ENCODE measurements at places on chromosomes 2 and 18.

DNA sequence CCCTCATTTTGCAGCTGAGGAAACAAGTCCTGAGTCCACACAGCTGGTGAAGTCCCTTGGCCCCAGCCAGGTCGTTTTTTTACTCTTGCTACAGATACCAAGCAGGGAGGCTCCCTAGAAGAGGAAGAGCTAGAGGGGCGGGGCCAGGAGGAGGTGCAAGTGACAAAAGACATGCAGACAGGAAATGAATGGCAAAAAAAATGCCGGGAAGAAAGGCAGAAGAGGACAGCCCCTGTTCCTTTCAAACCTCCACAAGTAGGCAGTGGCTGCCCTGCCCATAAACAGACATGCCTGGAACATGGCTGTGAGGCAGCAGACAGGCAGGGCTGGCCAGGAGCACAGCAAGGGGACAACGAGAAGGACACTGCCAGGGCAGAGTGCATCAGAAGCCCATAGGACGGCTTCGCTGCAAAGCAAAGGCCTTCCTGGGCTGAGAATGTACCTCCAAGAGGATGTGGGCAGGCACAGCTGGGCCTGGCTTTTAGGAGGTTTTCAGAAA is 108.7 kb downstream of the ZBTB7C start:
- no peak for DNase-seq

DNA sequence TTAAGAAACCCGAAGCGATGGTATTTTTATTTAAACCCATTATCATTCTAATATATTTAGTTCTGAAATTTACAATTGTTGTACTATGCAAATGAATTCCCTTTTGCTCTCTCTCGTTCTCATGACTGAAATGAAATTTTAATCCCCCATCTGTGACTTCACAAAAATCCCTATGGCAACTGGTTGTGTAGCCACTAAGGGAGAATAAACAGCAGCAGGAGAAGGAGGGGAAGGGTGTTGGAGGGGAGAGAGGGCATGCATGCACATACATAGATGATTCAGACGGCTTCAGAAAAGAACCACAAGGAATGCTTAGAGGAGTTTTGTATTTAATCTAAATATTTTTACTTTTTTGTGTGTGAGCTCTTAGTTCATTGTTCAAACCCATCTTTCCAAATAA is 36.8 kb downstream of the CPS1 start:
- no peak for DNase-seq

GRCh38 chr18:43078478-43079092 is 36.9 kb downstream of the RIT2 start:
- DNase-seq: no peak

GRCh38 chr2:121570036-121570666 is 39.5 kb downstream of the RNU4ATAC start:
- no peak for DNase-seq

DNA sequence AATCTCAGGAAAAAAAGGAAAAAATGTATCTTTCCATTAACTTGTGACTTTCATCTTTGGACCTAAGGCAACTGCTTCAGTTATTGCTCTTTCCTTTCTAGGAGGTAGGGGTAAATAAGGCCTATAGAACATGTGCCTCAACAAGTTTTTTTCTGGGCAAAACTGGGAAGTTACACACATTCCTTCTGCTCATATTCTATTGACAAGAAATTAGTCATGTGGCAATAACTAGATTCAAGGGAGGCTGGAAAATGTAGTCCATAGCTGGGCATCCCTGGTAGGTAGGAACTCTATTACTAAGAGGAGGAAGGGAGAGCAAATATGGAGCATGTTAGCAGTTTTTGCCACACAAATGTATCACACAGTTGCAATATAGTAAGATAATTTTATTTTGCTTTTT is 37.7 kb upstream of the NEMP2 start:
- DNase-seq: no peak

DNA sequence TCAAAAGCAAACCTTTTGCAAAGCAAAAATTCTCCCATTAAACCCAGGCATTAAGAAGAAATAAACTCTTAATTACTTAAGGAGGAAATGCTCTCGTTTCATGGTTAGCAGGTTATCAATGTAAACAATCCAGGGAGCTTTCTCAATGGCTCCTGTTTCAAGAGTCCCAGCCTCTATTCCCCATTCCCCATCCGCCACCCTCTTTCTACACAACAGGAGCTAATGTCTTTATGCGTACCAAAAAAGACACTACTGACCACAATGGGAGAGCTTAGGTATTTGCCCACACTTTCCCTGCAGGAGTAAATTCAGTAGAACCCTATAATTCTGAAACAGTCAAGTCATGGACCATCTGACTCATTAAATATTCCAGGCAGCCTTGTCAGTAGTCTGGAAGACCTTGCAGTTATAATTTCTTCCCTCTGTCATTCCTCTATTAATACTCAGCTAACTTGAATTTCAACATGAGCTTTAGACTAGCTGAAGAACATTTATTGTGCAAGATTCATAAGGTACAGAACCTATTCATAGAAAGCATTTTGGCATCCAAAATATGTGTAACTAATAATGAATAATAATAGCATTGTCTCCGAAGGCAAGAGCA is 48.6 kb downstream of the SLC8A1 start:
- no peak for DNase-seq

- DNase-seq: no peak
These were observed 321.7 kb downstream of the TSN start for GRCh38 chr2:122077114-122077513.

DNA sequence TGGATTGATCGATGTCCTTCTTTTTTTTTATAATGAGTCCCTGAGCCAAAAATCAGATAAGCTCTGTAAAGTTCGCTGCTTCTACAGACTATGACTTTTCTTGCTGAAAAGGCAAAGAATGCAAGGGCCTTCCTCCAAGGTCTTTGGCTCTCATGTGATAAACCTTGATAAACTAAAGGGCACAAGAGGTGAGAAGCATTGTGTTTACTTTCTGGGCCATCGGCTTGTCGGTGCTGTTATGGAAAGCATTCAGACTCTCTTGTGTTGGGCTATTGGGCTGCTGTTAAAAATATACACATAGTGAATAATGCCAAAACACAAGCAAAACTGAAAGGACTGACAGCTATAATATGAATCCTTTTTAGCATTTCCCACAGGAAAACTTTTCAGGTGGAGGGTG is 472.4 kb upstream of the SPHKAP start:
- DNase-seq: no peak

- DNase-seq: no peak
These were observed 15.7 kb downstream of the CCBE1 start for GRCh38 chr18:59681521-59682004.

DNA sequence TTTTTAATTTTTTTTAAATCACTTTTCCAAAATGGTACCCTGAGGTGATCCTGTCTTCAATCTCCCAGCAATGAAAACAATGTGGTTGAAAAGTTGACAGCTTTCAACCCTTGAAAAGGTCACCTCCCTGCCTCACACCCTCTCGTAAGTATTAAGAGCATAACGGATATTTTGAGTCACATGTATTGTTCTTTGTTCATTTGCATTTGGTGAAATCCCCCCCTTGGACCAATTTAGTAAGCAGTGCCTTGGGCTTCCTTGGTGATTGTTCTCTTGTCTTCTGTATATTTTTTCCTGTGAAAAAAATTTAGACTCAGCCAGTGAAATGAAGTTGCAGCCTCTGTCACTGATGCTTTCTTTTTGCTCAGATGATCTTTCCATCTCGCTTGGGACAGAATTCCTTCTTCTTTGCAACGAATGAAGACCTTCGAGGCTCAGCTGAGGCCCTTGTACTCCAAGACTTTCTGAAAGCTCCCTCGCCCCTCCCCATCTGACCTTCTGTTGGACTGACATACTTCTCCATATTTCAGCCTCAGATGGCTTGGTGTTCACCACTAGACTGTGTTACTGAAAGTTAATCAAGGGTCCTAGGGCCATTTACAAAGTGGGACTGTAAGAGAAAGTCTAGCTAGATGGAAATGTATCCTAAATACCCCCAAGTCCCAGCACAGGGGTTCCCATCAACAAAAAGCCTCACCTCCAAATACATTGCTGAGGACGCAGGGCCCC is 158.4 kb downstream of the BCL2 start:
- no peak for DNase-seq

GRCh38 chr18:2723207-2723606 is 67.7 kb downstream of the SMCHD1 start:
- DNase-seq: no peak

- peak; percentile 48 for DNase-seq
These were observed 83.7 kb downstream of the CERKL start for GRCh38 chr2:181573140-181573736.

GRCh38 chr2:197240421-197241041 is 70.0 kb downstream of the ANKRD44 start:
- no peak for DNase-seq

DNA sequence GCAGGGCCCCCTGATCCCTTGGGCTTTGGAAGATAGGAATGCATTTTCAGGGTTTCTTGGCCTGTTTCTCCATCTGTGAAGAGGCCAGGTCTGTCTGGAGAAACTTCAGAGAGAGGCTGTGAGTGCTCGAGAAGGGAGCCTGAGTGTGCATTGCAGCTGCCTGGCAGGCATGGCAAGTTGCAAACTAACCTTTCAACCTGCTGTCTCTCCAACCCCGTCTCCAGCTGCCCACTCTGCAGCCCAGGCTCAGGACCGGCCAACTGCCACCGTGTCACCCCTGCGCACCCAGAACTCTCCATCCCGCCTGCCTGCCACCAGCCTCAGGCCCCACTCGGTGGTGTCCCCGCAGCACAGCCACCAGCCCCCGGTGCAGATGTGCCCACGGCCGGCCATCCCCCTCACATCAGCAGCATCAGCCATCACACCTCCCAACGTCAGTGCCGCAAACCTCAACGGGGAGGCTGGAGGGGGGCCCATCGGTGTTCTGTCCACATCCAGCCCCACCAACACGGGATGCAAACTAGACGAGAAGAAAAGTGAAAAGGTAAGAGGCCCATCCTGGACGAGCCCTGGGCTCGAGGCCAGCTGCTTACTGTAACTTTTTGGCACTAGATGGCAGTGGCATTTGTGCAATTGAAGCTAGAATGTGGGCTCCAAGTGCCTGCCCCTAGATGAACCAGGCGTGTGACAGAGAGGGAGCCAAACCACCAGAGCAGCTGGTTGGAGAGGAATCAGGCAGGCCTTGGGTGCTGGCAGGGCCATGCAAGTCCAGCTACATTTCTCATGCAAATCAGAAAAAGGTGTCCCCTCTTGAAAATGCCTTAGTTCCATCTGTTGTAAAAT is 164.6 kb downstream of the SEPTIN10 start:
- DNase-seq: no peak

DNA sequence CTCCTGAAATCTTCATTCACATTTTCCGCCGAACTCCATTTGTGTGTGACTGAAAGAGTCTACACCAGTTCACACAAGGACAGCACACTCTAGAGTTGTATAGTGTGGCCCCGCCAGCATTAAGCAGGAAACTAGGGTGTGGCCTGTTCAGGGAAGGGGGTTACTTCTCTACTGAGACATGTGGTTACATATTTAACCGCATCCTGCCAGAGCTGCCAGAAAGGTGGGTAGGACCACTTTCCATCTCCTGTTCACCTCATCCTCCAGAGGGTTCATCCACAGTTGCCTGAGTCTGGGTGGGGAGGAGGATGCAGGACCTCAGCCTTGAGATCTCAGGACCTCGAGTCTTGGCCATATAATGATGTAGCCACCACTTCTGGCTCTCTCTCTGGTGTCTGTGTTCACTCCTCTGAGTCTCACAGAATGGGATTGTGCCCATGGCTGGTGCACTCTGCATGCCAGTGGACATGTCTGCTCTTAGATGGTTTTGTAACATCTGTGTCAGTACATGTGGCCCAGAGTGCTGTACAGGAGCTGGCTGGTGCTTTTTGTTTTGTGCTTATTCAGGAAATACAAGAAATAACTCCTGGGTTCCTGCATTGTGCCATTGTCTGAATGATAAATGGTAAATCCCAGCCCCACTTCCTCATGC is 7.7 kb upstream of the SP140L start:
- DNase-seq: no peak

DNA sequence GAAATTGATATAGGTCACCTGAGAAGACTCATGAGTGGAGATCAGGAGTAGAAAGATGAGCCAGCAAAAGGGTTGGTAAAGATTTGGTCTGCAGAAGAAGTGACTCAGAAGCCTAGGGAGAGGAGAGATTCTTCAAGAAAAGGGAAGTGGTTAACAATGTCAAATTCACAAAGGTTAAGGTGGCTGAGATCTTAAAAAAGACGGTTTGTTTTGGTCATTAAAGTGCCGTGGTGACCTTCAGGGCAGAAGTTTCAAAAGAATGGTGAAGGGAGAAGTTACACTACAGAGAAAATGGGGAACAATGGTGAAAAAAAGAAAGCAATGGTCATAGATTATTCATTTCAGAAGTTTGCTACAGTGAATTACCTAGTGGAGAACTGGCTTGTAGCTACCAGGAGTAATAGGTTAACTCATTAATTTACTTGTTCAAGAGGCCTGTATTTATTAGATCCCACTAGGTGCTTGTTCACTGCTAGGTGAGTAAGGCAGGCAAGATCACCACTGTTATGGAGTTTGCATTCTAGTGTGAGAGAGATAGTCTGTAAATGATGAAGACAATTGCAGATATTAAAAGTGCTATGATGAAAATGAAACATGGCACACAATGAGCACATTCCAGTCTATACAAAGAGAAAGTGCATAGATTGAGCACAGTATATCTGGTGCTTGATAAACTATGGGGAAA is 43.0 kb downstream of the FBXO48 start:
- DNase-seq: no peak

- DNase-seq: no peak
These were observed 145.8 kb downstream of the MYO3B start for GRCh38 chr2:170323743-170324142.

DNA sequence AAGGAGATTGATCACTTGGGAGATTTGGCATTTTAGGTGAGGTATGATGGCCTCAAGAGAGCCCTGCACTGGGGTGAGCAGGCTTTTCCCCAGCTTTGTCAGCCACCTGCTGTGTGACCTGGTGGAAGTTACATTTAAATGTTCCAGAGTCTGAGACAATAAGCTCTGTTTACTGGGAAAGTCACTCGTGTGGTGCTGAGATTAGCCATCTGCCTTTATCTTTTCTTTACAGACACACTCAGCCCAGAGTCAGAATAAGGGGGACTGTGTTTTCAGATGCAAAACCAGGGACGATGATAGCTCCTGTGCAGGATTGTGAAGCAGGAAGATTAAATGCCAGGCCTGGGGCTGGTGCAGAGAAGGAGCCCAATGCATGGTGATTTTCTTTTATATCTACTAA is 47.9 kb downstream of the SH3RF3 start:
- no peak for DNase-seq

- no peak for DNase-seq
These were observed 596.6 kb upstream of the GYPC start for GRCh38 chr2:126059379-126059778.

- no peak for DNase-seq
These were observed 91.4 kb upstream of the IL1R2 start for GRCh38 chr2:101900375-101900774.

GRCh38 chr2:134764164-134764563 is 45.4 kb upstream of the TMEM163 start:
- no peak for DNase-seq
